ENCODE measurements at places on chromosomes 16 and 17. TPM values are rescaled to one million over a fixed set of nuclear protein-coding genes. Genes with fewer than 3 reads are reported as not detected.
A peak's percentile ranks its signal among the peaks of the same experiment; 100 is the strongest.

DNA sequence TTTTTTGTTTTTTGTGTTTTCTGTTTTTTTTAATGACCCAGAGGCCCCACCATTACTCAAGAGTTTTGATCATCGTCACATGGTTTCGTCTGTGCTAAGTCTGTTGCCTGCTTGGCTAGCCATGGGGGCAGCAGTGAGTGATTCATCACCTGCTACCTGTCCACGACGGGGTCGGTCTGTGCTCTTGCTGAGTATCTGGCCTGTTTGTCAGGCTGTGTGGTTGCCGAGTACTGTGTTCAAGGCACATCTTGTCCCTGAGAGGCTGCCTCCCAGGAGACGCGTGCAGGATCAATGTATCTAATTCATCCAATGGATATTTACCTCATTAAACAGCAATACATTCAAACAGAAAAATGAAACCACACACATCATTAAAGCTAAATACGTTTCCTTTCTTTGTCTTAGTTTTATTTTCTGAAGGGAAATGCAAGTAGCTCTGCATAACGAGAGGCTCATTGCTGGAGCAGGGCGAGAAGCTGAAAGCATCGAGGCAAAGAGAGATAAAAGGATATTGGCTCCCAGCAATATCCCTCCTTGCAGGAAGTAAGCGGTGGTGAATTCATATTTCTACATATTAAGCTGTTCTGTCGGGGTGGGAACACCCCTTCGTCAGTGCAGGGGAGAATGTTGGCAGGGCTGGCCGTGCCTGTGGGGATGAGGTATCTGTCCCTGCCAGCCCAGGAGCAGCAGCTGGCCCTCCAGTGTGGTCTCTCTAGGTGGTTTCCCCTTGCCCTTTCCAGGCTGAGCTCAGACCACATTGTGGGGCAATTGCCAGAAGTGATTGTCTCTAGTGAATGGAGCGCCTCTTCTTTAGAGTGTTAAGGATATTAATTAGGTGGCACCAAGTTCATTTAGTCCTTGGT is 166.2 kb upstream of the ASIC2 start:
- no peak for DNase-seq

DNA sequence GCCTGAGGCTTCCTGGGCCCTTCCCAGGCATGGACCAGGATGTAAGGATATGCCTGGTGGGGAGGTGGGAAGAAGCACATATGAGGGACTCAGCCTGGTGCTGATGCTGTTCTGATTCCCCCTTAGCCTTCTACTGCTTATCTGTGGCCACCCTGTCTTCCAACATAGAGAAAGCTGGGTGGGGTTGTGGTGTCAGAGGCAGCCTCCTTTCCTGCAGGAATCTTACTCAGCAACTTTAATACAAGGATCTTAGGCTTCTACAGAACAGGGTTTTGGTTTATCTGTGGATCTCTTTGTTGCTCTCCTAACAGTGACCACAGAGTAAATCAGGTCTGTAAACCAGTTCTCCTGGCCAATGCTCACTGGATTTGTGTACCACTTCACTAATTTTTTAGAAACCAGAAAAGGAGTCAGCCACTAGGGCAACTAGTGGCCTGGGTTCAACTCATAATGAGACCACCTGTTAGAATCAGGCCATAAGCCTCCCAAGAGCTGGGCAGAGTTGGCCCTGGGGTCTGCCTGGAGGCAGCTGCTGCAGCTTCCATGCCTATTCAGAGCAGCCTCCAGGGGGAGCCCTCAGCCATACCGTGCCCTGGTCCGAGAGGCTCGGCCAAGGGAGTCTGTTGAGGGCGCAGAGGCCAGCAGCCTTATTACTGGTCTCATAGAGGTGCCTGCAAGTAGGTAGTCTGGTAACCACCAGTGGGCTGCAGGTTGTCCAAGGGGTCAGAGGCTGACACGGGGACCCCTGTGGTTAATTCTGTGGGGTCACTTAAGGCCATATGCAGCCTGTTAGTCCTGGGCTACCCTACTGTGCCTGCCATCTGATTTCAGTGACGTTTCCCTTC is 7.1 kb downstream of the HAS3 start:
- DNase-seq: no peak

DNA sequence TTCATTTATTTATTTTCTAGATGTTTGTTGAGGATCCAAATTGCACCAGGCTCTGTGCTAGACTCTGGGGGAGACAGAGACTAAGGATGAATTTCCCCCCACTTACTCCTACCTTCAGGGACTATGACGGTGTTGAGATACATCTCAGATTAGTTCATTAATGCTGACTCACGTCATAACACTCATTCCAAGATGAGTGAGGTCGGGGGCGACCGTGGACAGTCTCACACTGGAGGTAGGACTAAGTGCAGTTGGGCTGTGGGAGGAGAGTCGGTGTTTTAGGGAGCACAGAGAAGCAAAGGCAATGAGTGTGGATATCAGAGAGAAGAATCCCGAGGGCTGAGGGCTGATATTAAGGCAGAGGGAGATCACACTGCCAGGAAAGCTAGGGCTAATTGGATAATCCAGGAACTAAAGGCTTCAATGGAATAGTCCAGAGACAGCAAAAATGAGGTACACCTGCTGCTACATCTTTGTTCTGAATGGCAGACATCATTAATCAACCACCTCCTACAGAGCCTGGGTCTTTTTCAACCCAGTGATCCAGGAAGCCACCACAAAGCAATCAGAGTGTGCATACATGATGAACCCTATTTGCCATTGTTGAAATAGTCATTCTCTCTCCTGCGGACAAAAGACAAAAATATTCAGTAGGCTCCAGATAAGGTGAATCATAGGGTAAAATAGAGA is 38.6 kb upstream of the CACNG4 start:
- no peak for DNase-seq

- peak; percentile 49 for DNase-seq
Observed at GRCh38 chr16:49463529-49463928, 89.9 kb downstream of the C16orf78 start.

- no peak for DNase-seq
Observed at GRCh38 chr17:40857535-40857934, 9.5 kb downstream of the KRT12 start.

COX6A2 gene
- total RNA-seq: not detected

- no peak for DNase-seq
Observed at GRCh38 chr16:75024594-75024993, 25.8 kb downstream of the ZNRF1 start.

GRCh38 chr17:72115781-72116525 is 4.9 kb upstream of the SOX9 start:
- no peak for DNase-seq

- DNase-seq: no peak
Observed at GRCh38 chr17:48432820-48433775, 3.1 kb upstream of the SKAP1 start.

GRCh38 chr16:73190256-73190655 is 142.3 kb upstream of the ZFHX3 start:
- no peak for DNase-seq

DNA sequence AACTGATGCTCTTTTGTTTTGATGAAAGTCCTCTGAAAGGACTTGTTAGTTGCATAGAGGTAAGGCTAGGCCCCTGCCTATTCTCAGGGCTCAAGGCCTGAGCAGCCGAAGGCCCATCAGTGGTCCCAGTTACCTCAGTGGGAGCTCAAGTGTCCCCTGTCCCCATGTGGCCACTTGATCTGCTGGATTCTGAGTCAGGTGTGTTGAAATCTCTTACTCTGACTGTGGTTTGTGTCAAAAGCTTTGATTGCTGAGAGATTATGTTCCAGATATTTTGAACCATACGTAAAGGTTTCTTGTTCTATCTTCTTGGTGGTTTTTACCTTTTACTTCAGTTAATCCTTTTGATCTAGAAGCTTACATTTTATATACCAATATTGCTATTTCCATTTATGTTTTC is 191.7 kb downstream of the LGALS9B start:
- DNase-seq: no peak

- DNase-seq: no peak
Observed at GRCh38 chr17:66514227-66514806, 211.9 kb downstream of the PRKCA start.

DNA sequence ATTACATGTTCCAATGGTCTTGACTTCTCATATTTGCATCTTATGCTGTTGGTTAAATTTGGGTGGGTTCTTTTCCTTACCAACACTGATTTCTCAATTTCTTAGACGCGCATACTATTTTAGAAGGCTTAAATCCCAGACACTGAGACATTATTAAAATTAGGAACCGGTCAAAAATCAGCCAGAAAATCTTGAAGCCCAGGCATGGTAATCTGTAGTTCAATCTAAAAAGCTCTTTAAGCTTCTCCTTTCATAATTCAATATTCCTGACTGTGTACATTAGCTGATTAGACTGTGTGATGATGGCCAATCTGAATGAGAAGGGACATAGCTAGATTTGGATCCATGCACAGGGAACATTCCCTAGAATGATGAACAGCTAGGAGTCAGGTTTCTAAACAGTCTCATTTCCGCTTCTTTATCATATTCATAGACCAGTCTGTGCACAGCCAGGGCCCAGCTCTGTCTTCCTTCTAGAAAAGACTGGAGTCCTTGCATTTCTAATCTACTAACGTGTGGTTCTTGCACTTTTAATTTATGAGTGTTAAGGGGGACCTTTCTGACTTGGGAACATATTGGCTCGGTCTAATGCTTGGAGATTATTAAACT is 189.3 kb downstream of the AATF start:
- no peak for DNase-seq

TBC1D3L gene
- 10.8 TPM for total RNA-seq

DNA sequence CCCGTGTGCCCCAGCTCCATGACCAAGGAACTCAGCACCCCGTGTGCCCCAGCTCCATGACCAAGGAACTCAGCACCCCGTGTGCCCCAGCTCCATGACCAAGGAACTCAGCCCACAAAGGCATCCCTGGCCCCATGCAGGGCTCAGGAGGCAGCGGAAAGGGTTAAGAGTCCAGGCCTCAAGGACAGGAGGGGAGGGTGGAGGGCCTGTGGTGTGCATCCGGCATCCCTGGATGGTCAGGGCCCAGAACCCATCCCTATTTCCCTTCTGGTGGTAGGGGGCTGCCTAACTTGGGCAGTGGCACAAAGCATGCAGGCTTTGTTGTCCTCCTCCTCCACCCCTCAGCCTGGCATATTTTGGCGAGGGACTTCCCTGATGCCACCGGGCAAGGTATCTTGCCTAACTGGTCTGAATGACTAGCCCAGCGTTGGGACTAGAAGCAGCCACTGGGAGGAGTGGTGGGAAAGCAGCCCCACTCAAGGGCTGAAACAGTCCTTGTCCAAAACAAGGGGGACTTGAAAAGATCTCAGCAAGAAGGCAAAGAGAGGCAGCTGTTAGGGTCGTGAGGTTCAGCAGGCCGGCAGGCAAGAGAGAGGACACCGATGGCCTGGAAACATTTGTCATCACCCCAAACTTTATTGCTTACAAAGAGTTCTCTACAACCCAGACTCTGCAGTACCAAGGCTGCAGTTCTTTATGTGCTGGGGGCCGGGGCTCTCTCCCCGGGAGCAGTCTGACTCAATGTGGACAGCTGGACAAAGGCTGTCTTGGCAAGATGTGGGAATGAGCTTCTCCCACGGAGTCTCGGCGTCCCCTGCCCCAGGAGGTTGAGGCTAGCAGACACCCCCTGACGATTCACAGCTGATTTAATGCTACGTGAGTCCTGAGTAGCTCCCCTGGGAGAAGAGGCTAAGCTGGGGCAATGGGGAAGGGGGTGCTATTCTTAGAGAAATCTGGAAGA is 902 bp upstream of the SPATA32 start:
- no peak for DNase-seq

- DNase-seq: no peak
Observed at GRCh38 chr17:2854143-2855055, 58.2 kb downstream of the RAP1GAP2 start.

GRCh38 chr16:23432176-23433128 is 20.5 kb downstream of the COG7 start:
- no peak for DNase-seq

GRCh38 chr16:80208015-80208414 is 332.8 kb upstream of the DYNLRB2 start:
- DNase-seq: no peak

GRCh38 chr17:63741143-63741407 is 524 bp downstream of the STRADA start:
- no peak for DNase-seq

DNA sequence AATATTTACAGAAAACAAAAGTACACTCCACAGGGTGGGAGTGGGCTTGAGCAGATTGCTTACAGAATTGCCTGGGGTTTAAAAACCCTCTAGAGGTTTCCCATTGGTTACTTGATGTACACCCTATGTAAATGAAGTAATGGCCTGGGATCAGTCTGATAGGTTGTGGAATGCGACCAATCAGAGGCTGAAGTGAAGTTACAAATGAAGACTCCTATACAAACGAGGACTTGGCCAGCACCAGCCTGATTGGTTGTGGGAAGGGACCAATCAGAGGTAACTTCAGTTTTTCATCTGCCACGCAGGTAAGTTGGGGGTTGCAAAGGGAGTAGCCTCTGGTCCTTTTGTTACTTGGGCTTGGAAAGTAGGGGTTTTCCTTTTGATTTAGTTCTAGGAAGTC is 8.8 kb downstream of the EEF2K start:
- DNase-seq: no peak

TBC1D26 gene
- total RNA-seq: not detected

GRCh38 chr17:10058921-10059683 is 139.3 kb downstream of the GAS7 start:
- no peak for DNase-seq

DNA sequence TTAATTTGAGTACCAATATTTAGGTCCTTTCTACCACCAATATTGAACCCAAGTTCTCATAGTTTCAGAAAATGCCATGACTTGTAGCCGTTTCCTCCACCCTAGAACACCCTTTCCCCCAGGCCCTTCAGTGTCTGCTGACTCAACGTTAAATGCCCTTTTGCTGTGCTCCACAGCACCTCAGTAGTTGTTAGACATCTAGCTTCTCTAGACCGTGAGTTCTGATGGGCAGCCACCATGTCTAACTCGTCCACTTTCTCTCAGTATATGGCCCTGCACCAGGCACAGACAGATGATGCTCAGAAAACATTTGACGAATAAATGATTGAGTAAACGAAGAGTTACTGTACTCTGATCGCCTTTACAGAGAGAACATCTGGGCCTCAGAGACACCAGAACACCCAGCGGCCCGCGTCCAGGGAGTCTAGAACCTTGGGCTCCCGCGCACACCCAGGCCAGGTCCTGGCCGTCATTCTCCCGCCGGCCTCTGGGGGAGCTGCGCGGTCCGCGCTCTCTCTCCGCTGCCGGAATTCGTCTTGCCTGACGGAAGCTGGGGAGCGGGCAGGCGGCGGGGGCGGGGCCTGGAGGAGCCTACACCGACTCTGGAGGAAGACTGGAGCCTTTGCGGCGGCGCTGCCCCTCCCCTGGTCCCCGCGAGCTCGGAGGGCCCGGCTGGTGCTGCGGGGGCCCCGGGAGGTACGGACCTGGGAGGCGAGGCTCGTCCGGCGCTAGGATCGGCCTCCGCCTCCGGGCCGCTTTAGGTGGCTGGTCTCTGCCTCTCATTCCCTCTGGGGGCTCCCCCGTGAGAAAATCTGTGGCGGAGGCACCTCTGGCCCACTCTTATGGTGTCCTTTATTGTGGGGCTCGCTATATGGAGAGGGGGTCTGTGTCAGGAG is at the start of gene NKIRAS2:
Gene NKIRAS2 (plus strand): TSS at position 582 of the 896 bp plus-strand sequence. CDS start 1,488 bp downstream, outside the sequence.
- DNase-seq: peak; percentile 86

GRCh38 chr17:81305051-81305630 is 10.0 kb upstream of the SLC38A10 start:
- DNase-seq: no peak

GRCh38 chr16:8229011-8229520 is 361.2 kb downstream of the TMEM114 start:
- no peak for DNase-seq

GRCh38 chr17:28338056-28338768 is 2.7 kb downstream of the TNFAIP1 start:
- no peak for DNase-seq

- DNase-seq: no peak
Observed at GRCh38 chr17:59151591-59151990, 3.4 kb downstream of the SKA2 start.

GRCh38 chr17:68341482-68341881 is 50.2 kb downstream of the ARSG start:
- DNase-seq: no peak

TNP2 gene
- not detected for total RNA-seq

All from T-helper 17 cell (primary cell).